ENCODE measurements at places on chromosomes 2 and 18.

GRCh38 chr18:77074431-77074830 lies 58.2 kb downstream of the MBP start:
- no peak for DNase-seq

- DNase-seq, result no peak
These were observed 31.2 kb downstream of the ARHGAP25 start for GRCh38 chr2:68765739-68766375.

- DNase-seq, result no peak
These were observed 250.8 kb downstream of the EN1 start for GRCh38 chr2:118596620-118597019.

- no peak for DNase-seq
These were observed 79.6 kb downstream of the ADD2 start for GRCh38 chr2:70688427-70688826.

DNA sequence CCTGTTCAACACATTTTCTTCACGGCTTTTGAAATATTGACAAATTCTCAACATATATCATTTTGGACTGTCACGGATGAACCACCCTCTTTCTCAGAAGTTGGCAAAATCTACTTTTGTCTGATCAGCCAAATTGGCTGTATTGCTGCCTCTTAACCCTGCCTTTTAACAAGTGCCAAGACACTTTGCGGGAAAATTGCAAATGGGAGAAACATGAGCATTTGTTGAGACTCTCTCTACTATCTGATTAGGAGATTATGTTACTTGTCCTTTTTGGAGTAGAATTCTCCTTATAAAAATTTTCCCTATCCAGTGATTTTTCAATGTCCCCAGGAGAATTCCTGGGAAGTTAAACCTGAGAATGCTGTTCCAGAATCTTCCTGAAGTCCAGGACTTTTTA lies 256.2 kb upstream of the ZSWIM2 start:
- DNase-seq, result no peak

DNA sequence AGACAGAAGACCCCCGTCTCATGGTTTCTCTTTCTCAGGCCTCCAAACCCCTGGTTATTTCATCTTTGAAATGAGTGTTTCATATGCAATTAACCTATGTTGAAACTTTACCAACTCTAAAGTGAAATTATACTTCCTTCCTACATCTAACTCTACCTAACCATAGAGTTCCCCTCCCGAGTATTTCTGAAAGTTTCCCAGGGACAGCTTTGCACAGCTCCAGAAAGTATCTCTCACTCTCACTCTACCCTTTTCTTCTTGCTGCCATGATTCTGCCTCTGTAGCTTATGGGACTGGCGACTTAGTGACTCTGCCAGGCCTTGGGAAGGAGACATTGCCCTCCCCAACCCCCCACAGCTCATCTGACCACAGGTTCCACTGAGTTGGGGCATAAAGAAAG lies 107.9 kb downstream of the B3GNT2 start:
- DNase-seq, result no peak

GRCh38 chr2:241551599-241551997 lies 6.9 kb upstream of the BOK start:
- DNase-seq, result no peak

DNA sequence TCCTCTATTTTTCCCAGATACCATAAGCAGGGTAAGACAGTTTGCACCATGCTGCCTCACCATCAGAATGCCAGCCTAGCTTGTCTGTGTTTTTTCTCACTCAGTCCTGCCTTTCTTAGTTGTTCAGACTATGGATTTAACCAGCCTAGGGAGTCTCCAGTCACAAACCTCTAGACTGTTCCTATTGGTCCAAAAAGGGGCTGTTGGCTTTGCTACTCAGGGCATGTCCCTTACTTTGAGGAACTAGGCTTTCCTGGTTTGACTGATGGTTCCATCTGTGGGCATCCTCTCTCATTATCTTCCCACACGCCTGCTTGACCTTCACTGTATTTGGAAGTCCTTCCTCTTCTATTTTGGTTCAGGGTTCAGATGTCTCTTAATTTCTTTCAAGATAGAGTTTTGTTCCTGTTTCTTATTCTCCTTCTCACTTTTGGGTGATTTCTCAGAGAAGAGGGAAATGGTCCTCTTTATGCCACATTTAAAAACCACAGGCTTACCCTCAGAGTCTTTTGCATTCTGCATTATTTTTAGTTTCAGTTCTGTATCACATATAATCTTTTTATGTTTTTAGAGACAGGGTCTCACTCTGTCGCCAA lies 31.3 kb upstream of the TMEM131 start:
- DNase-seq, result no peak

GRCh38 chr2:1603521-1603920 lies 140.8 kb downstream of the PXDN start:
- DNase-seq, result no peak

DNA sequence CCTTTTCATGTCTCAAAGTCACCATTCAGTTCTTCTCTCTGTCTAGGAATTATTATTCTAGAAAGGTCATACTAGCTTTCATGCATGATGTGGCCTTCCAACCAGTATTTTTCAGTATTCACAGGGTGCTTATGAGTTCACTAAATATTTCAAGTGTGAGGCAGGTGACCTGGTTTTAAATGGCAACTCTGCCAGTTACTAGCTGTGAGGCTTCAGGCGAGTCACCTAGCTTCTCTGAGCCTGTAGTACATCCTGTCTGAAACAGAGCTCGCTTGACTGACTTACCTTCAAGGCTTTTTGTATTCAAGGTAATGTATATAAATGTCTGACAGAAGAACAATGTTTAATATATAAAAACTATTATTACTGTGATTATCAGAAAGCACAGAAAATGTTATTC lies 19.4 kb upstream of the ACVR1 start:
- DNase-seq, result no peak

GRCh38 chr2:221204699-221205098 lies 367.4 kb downstream of the EPHA4 start:
- no peak for DNase-seq

DNA sequence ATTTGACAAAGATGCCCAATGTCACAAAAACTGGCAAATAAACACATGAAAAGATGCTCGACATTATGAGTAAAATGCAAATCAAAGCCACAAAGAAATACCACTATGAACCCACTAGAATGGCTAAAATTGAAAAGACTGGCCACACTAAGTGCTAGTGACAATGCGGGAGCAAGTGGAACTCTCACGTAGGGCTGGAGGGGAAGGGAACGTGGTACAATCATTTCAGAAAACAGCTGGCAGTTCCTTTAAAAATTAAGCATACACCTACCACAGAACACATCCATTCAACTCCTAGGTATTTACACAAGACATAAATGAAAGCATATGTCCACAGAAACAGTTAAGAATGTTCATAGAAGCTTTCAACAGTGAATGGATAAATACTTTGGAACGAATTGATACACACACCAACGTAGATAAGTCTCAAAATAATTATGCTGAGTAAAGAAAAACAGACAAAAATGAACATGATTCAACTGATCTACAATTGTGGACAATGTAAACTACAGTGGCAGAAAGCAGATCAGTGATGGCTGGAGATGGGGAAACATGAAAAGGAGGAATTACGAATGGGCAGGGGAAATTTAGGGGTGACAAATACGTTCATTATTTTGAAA lies 71.7 kb downstream of the MYOM1 start:
- no peak for DNase-seq

DNA sequence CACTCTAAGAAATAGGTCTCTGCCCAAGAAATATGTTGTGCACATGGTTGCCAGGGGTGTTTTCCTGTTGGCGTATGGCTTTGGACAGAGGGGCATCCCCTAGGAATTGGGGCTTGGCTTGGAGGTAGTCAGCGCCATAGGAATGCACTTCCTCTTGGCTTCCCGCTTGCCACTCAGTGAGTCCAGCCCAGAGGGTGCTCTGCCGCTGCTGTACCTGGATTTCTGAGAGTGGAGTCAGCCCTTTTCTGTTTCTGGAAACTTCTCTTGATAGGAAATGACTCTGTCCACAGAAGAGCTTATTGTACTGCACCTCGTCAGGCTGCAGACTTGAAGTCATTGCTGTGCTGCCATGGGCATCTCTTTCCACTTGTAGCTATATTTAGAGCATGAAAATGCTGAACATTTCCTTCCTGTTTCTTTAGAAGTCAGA lies 116.7 kb upstream of the MGAT5 start:
- DNase-seq, result no peak

- DNase-seq, result no peak
These were observed 182.7 kb downstream of the RNF152 start for GRCh38 chr18:61710082-61710620.

DNA sequence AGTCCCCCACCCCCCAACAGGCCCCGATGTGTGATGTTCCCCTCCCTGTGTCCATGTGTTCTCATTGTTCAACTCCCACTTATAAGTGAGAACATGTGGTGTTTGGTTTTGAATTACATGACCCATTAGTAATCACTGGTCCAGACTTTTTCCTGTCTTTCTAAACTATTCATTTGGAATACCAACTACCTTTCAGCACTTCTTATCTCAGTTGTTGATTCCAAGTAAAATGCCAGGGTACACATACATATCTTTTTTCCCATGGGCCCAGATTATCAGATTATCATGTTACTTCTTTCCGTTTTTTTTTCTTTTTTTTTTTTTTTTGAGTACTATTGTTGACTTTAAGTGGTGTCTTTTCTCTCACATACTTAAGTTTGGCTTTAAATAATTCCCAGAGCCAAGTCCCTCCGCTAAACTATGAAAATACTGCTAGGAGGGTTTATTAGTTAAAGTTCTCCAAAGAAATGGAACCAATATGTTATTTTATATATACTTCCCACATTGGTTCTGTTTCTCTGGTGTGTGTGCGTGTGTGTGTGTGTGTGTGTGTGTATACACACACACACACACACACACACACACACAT lies 389.3 kb downstream of the IRS1 start:
- no peak for DNase-seq

GRCh38 chr2:168134485-168134884 lies 112.9 kb downstream of the STK39 start:
- DNase-seq, result no peak

GRCh38 chr18:51621113-51621863 lies 423.8 kb upstream of the MEX3C start:
- no peak for DNase-seq

GRCh38 chr18:69725009-69725408 lies 222.7 kb downstream of the CD226 start:
- no peak for DNase-seq

DNA sequence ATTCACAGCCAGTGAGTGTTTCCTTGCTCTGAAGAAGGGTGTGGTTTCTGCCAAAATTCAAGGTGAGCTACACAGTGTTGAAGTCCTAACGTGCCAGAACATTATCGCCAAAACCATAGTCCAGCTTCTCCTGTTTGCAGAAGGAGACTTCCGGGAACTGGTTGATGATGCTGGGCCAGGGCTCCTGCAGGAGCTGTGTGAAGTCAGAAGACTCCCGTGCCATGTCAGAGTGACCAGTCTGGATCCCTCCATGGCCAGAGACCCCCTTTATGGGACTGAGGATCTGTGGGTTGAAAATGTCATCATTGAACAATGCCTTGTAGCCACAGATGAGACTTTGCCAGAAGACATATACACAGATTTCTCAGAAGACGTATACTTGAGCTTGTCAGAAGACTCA lies 96.0 kb upstream of the RAB12 start:
- DNase-seq, result no peak

DNA sequence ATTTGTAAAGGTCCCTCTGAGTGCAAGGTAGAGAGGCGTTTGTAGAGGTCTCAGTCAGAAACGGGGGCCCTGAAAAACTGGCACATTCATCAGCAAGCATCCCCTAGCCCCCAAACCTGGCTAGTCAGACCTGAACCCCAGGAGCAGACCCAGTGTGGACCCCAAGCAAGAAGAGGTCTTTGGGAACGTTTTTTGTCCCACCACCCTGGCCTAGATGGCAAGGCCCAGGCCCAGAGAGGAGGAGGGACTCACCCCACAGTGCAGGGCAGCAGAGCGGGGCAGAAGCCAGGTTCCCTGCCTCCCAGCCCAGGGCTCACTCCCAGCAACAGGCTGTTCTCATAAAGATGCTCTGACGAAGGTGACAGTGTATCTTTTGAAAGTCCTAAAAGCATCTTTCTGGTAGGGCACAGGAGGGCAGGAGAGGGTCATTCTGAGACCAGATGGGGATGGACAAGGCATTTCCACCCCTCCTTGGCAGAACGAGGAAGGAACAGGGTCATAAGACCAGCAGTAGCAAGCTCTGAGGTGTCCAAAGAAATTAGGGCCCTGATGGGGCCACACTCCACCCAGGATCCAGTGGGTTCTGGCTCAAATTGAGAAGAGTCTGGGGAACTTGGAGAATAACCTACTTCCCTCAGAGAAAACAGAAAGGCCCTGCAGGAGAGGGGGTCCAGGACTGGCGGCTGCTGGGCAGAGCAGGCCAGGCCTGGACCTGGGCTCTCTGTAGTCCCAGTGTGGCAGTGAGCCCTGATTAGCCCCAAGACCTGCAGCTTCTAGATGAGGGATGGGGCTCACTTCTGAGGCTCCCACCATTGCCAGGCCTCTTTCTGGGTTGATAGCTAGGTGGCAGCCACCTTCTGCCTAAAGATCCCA lies 18.2 kb downstream of the ADRA2B start:
- DNase-seq, result no peak

DNA sequence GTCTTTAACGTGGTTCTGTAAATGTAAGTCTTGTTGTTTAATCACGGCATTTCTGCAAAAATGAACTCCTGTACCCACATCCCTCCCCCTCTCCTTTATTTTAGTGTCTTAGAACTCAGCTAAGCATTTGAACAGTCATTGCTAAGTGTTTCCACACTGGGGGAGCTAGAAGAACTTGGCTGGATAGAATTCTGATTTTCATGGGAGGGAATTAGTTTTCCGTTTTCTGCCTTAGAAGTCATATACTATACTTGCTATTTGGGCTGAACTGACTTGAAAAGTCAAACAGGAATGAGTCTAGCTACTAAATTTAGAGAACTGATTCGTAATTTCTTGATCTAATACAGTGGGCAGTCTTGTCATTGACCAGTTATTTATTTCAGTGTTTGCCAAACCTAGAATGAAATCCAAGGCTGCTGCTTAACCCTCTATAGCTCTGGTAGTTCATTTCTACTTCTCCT lies 61.1 kb downstream of the FMNL2 start:
- no peak for DNase-seq

DNA sequence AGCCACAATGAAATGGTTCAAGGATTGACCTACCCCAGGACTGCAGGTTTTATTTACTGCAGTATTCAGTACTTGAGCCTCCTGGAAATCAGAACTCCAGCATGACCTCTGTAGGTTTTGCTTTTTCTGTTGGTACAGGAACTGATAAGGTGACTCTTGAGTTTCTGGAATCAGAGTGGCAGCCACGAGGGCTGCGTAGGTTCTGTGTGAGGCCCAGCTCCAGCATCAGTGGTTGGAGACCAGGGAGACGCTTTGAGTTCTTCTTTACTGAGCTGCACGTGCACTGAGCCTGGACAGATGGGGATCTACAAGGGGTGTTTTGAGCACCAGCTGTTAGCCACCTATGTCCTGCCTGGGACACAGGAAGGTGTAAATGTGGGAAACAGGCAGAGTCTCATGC lies 222.7 kb upstream of the EPAS1 start:
- no peak for DNase-seq

DNA sequence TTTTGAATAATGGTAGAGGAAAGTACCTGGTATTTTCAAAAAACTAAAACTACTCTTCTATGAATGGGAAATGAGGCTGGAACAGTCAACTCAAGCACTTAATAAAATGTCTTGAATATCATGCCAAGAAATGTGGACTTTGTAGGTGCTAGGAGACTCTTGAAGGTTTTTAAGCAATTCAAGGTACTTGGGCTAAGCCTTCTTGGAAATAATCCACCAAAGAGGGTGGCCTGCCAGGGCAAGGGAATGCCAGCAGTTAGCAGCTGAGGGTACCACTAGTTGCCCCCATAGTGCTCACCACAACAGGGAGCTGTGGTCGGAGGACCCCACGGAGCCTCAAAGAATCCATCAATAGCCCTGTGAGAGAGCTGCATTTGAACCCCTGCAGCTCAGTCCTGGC lies 14.6 kb upstream of the ACYP2 start:
- no peak for DNase-seq
